ENCODE measurements at places on chromosomes 3 and 15. TPM values are rescaled to one million over a fixed set of nuclear protein-coding genes. Genes with fewer than 3 reads are reported as not detected.

Gene UACA
- 149 TPM for total RNA-seq

DNA sequence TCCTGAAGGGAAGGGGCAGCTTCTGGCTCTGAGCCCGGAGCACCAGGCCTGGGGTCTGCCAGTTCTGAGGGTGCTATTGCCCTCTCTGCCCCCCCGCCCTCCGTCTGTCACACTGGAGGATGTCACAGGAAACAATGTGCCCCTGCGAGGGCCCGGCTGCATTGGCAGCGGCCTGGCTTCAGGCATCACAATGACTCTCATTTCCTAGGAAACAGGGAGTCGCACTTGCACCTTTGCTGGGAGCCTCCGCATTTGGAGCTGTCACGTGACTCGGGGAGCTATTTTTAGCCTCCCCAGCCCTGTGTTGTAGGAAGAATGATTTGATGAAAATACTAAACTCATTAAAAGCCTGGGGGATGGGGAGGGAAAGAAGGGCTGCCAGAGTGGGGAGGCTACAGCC, 518.9 kb downstream of the SHQ1 start:
- no peak for DNase-seq

DNA sequence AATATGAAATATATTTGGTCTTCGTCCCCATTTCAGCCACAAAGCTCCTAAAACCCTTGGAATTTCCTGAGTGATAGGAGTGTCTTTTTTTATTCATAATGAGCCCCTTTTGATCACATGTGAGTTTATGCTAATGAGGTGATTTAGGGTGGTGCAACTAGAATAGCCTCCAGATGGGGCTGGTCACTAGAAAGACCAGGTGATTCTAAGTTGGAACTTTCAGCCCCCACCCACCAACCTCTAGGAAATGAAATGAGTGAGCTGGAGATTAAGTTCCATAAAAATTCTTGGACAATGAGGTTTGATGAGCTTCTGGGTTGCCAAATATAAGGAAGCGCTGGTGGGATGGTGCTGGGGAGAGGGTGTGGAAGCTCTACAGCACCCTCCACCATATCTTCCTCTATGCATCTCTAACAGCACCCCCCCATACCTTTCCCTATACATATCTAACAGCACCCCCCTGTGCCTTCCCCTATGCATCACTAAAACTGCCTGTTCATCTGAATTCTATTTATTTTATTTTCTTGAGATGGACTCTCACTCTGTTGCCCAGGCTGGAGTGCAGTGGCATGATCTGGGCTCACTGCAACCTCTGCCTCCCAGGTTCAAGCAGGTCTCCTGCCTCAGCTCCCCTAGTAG, 2.1 kb upstream of the SMCO1 start:
- no peak for DNase-seq

- DNase-seq = no peak
These were observed 35.9 kb downstream of the DTWD1 start for GRCh38 chr15:49656734-49657133.

- peak; percentile 78 for DNase-seq
These were observed 95.0 kb upstream of the NMNAT3 start for GRCh38 chr3:139772539-139773500.

Gene LRRC2
- 10.1 TPM for total RNA-seq

Gene CCR8
- total RNA-seq = not detected

- no peak for DNase-seq
These were observed 29.0 kb downstream of the GOLM2 start for GRCh38 chr15:44317423-44318058.

DNA sequence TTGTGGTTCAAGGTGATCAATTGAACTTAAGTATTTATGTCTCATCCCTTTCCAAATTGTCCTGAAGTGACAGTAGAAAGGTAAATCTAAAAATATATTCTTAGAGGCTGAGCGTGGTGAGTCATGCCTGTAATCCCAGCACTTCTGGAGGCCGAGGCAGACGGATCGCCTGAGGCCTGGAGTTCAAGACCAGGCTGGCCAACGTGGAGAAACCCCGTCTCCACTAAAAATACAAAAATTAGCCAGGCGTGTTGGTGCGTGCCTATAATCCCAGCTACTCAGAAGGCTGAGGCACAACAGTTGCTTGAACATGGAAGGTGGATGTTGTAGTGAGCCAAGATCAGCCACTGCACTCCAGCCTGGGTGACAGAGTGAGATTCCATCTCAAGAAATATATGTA, 226.6 kb downstream of the DPH6 start:
- DNase-seq = no peak

Gene ZSCAN2
- total RNA-seq = 25.5 TPM

Gene CCDC54
- not detected for total RNA-seq

GRCh38 chr3:80434366-80434765, 666.6 kb upstream of the ROBO1 start:
- DNase-seq = no peak

DNA sequence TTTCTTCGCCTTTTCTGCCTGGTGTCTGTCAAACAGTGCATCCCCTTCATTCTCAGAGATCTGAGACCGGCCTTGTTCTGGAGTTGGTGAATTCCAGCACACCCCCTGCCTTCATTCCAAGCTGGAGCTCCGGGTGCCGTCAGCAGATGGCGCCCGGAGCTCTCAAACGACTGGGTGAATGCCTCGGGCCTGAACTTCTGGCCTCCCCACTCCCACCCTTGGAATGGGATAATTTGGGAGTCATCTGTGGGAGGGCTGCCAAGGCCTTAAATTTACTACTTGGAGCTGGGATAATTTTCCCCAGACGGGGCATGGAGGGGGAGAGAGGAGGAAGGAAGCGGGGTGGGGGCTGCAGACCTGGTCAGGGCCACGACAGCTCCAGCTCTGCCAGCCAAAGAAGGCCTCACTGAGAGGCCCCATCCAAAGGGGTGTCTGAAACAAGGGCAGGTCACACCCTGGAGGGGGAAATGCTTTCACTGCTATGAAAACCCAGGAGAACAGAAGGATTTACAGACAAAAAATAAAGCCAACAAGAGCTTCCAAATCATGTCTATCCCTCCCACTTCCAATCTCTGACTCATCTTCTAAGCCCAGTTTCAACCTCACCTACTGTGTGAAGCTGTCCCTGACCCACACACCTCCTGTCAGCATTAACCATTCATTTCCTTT, 187.9 kb downstream of the OPA1 start:
- DNase-seq = peak; percentile 86

DNA sequence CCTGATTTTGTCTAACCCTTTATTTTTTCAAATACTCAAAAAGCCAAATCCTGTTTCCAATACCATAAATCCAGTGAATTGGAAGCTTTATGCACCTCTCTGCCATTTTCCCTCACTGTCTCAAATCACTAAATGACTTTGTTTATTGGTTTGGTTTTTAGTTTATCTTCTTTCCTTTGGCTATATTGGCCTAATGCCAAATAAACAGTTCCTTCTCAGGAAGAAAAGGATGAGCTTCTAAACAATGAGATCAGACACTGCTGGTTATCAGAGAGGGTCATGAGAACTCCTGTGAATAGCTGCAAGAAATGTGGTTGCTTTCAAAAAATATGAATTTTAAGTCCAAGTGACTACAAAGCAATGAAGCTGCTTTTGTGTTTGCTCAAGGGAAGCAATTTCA, 359.9 kb downstream of the MECOM start:
- no peak for DNase-seq

Gene SEMA3G
- not detected for total RNA-seq

- DNase-seq = no peak
These were observed 124.4 kb downstream of the HCN4 start for GRCh38 chr15:73244333-73244732.

Gene ZNF592
- 7.4 TPM for total RNA-seq

DNA sequence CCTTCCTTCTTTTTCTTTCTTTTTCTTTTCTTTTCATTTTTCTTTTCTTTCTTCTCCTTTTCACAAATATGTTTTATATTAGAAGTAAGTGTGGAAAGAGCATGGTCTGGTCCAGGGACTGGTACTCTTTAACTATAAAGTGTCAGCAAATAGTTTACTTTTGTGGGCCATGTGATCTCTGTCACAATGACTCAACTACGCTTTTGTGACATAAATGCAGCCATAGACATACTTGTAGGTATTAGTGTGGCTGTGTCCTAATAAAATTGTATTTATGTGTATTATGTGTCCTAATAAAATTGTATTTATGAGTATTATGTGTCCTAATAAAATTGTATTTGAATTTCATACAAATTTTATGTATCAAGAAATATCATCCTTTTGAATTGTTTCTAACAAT, 749.1 kb upstream of the ARPP21 start:
- DNase-seq = no peak

DNA sequence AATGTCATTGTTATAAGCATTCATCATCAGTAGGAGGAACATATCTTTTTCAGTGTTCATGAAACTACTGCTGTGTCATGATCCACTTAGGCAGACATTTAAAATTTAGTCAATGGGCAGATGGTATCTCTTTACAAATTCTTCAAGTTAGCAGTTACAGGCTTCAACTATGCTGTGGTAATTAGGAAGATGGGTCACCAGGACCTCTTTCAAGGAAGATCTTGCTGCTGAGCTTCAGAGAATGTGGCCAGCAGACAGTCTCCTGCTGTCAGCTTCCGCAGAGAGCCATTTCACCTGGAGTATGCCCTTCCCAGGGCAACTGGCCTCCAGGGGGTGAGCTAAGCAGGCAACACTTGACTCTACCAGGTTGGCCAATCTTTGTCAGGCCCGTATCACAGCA, 19.4 kb downstream of the IFT57 start:
- no peak for DNase-seq

DNA sequence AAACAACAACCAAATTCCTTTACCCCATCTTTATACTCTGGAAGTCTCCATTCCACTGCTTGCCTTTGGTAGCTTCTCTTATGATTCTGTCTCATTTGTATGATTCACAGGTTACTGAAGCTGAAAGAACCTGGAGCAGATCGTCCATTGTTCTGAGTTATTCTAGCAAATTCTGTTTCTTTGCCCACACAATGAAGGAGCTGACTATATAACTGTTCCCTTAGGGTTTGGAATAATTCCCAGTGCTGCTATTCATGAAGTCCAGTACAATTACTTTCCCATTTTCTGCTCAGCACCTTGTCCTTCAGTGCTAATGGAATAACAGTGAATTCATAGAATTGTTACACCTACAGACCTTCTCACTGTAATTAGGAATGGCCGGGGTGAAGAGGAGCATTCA, 167.8 kb downstream of the CHST2 start:
- peak; percentile 72 for DNase-seq

GRCh38 chr3:115038817-115039216, 108.3 kb downstream of the ZBTB20 start:
- no peak for DNase-seq

- peak; percentile 35 for DNase-seq
These were observed at the start of gene ELL3 for GRCh38 chr15:43776718-43777266. TSS of gene ELL3 (minus strand) at chr15:43776966. CDS start at chr15:43776901, 65 bp downstream.

DNA sequence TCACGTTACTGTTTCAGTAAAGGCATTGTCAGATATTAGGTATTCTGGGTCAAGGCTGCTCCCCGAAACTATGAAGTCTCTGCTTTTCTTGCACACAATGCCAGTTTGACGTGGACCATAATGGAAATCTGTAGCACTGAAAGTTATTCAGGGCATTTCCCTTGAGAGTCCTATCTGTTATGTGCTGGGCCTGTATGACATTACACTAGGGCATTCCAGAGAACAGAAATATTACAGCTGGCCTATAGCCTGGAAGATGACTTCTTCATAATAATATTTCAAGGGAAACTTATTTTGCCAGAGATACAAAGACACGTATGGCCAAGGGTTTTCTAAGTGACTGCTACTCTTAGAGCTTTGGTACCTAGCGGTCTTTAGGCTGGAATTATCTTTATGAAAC, 613.6 kb upstream of the CBLB start:
- peak; percentile 46 for DNase-seq

Gene GATA2
- 5.5 TPM for total RNA-seq

Gene KCNMB3
- total RNA-seq = 0.08 TPM

DNA sequence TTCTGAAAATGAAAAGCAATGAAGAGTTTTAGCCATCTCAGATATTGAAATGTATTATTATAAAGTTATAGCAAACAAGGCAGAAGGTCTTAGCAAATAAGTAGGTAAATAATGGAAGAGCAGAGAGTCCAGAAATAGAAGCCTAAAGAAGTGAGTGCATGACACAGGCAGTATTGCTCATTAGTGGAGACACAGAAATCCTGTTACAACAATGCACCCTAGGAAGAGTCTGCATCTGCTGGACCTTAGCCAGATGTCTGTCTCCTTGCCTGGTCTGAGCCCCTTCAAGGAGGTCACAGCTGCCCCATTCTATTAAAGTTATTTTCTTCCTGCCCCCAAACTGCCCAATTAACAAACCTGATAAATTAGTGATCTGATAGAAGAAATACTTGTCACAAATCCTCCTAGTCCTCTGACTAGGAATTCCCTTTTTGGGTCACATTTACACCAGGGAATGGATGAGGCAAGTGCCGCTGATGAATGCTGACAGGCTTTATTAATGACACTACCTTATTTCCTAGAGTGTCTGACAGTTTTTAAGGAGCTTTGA, 51.9 kb downstream of the HOMER2 start:
- DNase-seq = no peak

- DNase-seq = peak; percentile 100
These were observed 235.2 kb downstream of the DTWD1 start for GRCh38 chr15:49855917-49856637.

DNA sequence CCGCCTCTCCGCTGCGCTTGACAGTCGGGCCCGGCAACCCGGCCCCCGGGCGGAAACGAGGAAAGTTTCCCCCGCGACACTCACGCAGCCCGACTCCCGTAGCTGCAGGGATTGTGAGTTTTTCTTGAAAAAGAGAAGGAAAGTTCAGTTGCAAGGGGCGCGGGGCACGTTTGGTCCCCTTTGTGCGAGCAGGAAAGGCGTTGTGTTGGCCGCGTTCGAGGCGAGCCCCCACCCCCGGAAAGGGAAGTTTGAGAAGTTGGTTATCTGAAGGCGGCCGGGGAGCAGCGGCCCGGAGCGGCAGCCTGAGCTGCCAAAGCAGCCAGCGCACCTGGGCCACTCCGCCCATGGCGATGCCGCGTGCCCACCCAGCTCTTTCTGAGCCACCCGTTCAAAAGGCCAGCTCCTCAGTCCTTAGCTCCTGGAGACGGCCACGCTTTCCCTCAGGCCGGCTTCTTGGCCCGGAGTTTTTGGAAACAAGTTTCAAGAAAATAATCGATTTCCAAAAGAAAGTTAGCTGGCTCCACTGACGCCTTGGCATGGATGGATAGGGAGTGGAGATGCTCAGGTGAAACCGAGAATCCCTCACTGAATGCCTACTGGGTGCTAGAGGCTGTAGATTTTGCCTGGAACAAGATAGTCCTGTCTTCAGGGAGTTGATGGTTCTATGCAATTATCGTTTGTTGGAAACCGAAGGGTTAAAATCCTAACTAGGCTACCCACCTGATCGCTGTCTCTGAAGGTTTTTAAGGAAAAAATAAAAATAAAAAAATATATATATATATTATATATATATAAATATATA, 832 bp downstream of the TGFBR2 start:
- DNase-seq = peak; percentile 46

GRCh38 chr3:134148534-134148933, 102.1 kb downstream of the RYK start:
- peak; percentile 8 for DNase-seq

DNA sequence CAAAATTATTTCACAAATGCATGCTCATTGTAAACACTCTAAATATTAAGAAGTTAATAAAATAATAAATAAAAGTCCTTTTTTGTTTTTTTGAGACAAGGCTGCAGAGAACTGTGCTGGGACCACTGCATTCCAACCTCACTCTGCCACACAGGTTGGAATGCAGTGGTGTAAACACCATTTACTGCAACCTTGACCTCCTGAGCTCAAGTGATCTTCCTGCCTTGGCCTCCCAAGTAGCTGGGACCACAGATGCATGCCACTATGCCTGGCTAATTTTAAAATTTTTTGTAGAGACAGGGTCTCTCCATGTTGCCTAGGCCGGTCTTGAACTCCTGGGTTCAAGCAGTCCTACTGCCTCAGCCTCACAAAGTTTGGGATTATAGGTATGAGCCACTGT, 578.4 kb downstream of the ZIC1 start:
- no peak for DNase-seq

GRCh38 chr15:67098768-67099282, 33.4 kb downstream of the SMAD3 start:
- no peak for DNase-seq
